ENCODE measurements at places on chromosomes 5 and 9. TPM values are rescaled to one million over a fixed set of nuclear protein-coding genes. Genes with fewer than 3 reads are reported as not detected.

TPPP gene
- polyA plus RNA-seq, result 5.5 TPM

- no peak for DNase-seq
These were observed at the start of gene PHF19 for GRCh38 chr9:120876842-120877240. Gene PHF19, minus strand, starts transcription at chr9:120877188. Its CDS starts 2,447 bp downstream, at chr9:120874741.

GRCh38 chr5:149827086-149827485, 97.0 kb downstream of the PPARGC1B start:
- DNase-seq, result no peak

GRCh38 chr9:133321411-133321935, 14.5 kb downstream of the SURF6 start:
- no peak for DNase-seq
